ENCODE measurements at places on chromosomes 2 and 18. TPM values are rescaled to one million over a fixed set of nuclear protein-coding genes. Genes with fewer than 3 reads are reported as not detected.
A peak's percentile ranks its signal among the peaks of the same experiment; 100 is the strongest.

GRCh38 chr2:165238295-165238694 is 919 bp upstream of the SCN2A start:
- no peaks in the 10 kb centered on the region for H3K36me3 ChIP-seq
- H3K4me3 ChIP-seq: no peak overlapping the region
- no peak for DNase-seq
- H3K27me3 ChIP-seq: no peaks in the 10 kb centered on the region

- no peak overlapping the region for H3K27ac ChIP-seq
- H3K27me3 ChIP-seq: no peaks in the 10 kb centered on the region
- no peaks in the 10 kb centered on the region for H3K4me1 ChIP-seq
- H3K36me3 ChIP-seq: no peaks in the 10 kb centered on the region
These were observed 78.8 kb upstream of the FAM136A start for GRCh38 chr2:70380621-70381020.

GRCh38 chr18:57803103-57803969 is at the start of gene ATP8B1:
TSS of gene ATP8B1 (minus strand) at chr18:57803315. CDS start at chr18:57731807, 71,508 bp downstream.
- H3K4me1 ChIP-seq: peaks cover 40% of the 10 kb centered on the region
- H3K27me3 ChIP-seq: no peaks in the 10 kb centered on the region
- peak within 1 kb of the TSS; percentile 75 for H3K4me3 ChIP-seq
- DNase-seq: peak; percentile 79

DNA sequence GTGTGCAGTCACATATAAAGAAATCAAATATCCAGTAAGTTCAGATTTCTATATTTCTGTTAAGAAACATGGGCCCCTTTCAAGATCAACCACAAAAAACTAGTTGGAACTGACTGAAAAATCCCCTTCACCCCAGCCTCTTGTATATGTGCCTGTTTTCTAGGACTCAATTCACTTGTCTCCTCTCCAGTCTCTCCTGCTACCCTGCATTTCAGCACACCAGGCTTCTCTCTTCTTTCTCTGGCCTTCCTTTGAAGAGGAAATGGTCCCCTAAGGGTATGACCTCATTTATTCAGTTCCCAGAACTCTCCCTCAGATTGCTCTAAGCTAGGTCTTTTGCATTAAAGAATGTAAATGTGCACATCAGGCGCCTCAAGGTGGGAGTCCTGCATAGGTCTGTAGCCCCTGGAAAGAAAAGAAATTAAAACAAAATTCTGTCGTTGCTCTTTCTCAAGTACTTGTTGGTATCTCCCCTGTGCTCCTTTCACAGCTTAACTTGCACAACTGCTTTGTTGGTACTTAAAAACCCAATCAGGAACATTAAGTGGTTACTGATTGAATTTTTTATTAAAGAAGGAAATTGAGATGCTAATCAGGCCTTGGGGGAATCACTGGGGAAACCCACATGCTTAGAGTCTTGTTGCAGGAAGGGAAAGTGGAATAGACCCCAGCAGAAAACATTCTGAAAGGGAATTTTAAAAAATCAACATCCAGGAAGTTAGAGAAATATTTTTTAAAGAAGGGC is 278.4 kb downstream of the AGPS start:
- H3K36me3 ChIP-seq: no peaks in the 10 kb centered on the region
- H3K4me3 ChIP-seq: no peak overlapping the region
- peak overlapping the region; percentile 69 for H3K27ac ChIP-seq

- H3K4me1 ChIP-seq: peaks cover 10% of the 10 kb centered on the region
- DNase-seq: no peak
- H3K36me3 ChIP-seq: no peaks in the 10 kb centered on the region
- H3K4me3 ChIP-seq: no peak overlapping the region
- no peaks in the 10 kb centered on the region for H3K27me3 ChIP-seq
These were observed 336.5 kb downstream of the KCNS3 start for GRCh38 chr2:18214936-18215335.

DNA sequence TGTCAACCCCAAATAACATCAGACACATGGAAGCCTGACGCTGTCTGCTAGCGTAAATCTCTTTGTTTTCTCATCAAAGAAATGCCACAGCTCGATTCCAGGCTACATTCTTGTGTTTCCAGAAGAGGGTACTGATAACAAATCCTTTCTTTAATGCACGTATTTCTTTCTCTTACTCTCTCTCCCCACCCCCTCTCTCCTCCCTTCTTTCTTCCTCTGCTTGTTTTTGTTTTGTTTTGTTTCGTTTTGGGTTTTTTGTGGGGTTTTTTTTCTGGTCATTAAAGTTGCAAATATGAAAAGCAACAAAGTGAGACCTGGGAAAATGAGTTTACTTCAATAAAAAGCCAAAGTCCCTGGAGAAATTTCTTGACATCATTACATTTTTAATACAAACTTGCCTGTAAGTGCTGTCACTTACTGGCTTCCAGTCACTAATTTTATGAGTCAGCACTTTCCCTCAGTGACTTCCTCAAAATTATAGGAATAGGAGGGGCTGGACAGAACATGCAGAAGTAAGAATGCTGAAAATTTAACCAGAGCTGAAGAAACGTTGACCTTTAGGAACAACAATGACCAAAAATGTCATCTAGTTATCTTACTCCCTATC is 106.7 kb upstream of the NABP1 start:
- peak overlapping the region; percentile 75 for H3K27ac ChIP-seq
- peak overlapping the region; percentile 15 for H3K4me3 ChIP-seq
- DNase-seq: peak; percentile 48
- no peaks in the 10 kb centered on the region for H3K27me3 ChIP-seq

DNA sequence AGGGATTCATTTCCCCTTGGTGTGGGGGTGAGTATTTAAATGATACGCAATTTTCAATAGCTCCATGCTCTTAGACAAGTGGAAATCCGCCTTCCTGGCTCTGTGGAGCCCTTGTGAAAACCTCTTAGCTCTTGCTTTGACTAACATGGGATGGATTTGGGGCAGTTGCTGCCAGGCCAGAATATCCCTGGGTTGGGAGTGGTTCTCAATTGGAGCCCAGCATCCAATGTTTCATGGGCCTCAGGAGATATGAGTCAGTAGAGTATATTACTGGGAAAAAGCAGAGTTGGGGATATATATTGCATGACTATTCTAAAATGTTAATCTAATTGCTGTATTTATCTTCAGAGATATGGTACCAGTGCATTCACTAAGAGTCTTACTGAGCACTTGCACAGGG is 104.4 kb upstream of the IL1R2 start:
- no peaks in the 10 kb centered on the region for H3K27me3 ChIP-seq
- DNase-seq: no peak
- H3K36me3 ChIP-seq: peaks cover 86% of the 10 kb centered on the region
- H3K27ac ChIP-seq: no peak overlapping the region

DNA sequence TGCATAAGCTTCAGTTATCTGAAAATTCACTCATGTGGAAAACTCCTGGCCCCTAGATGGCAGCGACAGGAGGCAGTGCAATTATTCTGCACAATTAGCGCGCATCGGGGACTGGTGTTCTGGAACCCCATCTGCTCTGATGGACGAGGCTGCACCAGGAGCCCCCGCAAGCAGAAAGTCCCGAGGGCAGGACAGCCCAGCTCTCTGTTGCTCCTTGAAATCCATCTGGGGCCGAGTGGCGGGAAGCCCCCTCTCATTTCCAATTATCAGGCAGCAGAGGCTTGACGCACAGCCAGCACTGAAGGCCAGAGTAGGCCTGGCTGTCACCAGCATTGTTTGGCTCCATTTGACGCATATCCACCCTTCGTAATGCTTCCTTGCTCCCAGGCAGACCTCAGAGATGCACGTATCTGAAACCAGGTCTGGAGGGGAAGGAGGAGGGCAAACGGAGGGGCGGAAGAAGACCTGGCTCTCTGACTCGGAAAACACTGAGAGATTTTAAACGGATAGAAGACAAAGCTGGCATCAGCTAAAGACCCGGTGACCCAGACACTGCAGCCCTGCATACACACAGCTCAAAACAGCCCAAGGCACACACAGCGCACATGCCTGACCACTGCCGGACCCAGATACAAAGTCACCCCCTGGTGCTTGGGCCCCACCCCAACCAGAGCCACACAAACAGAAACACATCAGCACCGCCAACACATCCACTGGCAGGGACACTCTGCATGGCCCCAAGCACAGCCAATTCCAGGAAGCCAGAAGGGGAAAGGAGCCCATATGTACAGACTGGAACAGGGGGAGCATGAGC is 69.8 kb downstream of the TNS1 start:
- no peaks in the 10 kb centered on the region for H3K27me3 ChIP-seq
- DNase-seq: no peak
- H3K27ac ChIP-seq: 0 out of 2 replicates have a peak overlapping the region, but pooled peaks have one; percentile 17

Gene CTLA4
- total RNA-seq: not detected

Gene HMSD
- total RNA-seq: 0.53 TPM

Gene GREB1L
- total RNA-seq: 0.81 TPM
